Stromal cell of bone marrow (primary cell): ENCODE measurements at places on chromosomes 16 and 17.

- DNase-seq: no peak
Measured at GRCh38 chr16:53870831-53871230, 166.9 kb downstream of the FTO start.

DNA sequence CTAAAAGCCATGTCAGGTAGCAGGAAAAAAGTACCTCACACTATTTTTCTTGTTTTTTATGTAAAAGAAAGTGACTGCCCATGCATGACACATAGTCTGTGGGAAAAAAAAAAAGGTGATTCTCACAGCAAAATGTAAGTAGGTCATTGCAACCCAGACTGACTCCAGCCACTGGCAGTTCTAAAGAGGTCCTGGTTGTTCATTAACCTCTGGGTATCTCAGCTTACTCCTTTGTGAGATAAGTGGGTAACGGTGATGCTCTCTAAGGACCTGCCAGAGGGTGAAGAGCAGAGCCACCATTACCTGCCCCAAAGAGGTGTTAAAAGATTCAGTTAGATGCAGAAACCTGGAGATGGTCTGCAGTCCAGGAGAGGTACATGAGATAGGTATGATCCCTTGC lies 531.9 kb downstream of the GRIN2A start:
- no peak for DNase-seq

GRCh38 chr17:80706463-80706867 lies 161.8 kb downstream of the RPTOR start:
- no peak for DNase-seq

DNA sequence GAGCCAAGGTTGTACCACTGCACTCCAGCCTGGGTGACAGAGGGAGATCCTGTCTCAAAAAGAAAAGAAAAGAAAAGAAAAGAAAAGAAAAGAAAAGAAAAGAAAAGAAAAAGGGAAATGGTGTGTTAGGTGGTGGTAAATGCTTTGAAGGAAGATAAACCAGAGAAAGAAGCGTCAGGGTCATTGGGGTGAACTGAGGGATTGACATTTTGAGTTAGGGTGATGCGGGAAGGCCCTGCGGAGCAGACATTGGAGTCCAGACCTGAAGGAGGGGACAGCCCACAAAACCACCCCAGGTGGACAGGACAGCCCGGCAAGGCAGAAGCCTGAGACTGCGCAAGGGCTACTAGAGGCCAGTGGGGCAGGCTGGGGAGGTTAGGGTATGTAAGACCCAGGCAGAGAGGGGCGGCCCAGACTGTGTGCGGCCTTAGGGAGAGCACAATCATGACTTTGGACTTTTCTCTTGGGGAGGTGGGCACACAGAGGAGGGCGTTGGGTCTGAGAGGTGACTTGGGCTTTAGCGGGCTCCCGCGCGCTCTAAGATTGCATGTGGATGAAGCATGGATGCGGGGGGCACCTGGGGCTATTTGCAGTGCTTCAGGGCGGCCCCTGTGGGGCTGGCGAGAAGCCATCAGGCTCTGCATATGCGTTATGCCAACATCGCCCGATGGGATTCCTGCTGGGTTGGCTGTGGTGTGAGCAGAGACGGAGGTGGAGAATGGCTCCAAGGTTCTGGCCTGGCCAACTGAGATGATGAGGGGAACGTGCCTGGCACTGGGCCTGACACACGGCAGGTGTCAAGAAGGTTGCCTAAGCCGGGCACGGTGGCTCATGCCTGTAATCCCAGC lies 3.3 kb upstream of the GAA start:
- no peak for DNase-seq

DNA sequence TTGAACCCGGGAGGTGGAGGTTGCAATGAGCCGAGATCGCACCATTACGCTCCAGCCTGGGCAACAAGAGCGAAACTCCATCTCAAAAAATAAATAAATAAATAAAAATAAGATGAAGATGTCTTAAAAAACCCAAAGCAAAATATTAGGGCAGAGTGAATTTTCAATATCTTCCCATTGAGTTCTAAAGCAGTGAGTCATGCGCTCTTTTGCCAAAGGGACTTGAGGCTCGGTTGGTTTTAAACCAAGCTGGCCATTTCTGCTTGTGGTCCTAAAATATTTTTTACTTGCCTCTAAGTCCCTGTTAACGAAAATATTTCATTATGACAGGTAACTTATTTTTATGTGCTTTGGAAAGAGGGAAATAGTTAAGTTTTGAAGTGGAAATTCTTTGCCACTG lies 4.7 kb downstream of the PAFAH1B1 start:
- peak; percentile 61 for DNase-seq

- no peak for DNase-seq
Measured at GRCh38 chr17:74599448-74599939, 7.4 kb upstream of the CD300LD start.

DNA sequence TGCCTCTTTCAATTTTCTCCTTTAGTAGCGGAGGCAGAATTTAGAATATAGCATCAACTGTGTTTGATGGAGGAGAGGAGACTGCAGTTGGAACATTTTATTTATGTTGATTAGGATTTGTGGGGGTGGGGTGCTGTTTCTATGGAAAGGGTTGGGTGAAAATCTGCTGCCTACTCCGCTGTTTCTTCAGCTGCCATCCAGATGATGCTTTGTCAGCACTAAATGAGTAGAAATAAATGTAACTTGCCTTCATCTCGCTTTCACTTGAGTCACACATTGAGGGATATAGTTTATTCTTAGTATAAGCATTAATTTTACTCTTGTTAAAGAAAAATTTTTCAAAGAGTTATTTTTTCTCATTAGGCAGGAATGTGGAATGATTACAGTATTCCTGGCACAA lies 42.1 kb downstream of the ABHD15 start:
- no peak for DNase-seq
